Right ventricle myocardium superior (tissue), 1 donor: ENCODE measurements at places on chromosomes 4 and X.

GRCh38 chr4:149199594-149199993 lies 616.0 kb downstream of the IQCM start:
- DNase-seq, result no peak

DNA sequence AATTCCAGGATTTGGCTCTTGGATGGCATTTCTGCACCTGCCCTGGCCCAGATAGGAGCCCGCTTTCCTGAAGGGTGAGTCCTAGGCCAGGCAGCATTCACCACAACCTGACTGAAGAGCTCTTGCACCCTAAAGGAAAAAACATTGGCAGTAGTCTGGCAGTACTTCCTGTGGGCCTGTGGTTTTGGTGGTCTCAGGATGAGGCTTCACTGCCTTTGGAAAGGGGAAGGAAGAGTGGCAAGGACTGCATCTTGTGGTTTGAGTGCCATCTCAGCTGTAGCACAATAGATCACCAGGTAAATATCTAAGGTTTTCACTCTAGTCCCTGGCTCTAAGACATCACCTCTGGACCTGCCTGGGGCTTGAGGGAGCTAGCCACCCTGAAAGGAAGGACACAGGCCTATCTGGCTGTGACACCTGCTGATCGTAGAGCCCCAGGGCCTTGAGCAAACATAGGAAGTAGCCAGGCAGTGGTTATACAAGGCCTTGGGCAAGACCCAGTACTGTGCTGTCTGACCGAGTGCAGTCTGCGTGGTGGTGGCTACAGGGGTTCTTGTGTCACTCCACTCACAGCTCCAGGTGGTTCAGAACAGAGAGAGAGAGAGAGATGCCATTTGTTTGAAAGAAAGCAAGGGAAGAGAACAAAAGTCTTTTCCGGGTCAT lies 28.5 kb upstream of the PRRG1 start:
- no peak for DNase-seq

DNA sequence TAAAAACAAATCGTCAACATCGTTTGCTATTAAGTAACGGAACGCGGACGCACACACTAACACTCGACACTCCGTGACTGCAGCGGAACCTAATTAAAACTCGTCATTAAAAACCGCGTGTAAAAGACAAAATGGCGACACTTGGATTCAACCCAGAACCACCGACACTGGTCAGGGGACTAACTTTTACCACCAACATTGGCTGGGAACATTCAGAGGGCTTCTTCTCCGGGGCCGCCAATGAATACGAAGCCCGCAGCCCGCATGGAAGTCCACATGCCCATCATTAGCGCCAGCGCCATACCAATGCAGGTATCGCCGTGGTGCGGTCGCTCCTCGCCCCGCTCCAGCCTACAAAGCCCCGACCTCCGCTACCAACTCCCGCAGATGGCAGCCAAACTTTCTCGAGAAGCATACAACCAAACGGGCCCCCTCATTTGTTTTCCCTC lies 498 bp downstream of the RBMX start:
- peak; percentile 41 for DNase-seq

GRCh38 chr4:94701631-94702300 lies 56.0 kb upstream of the BMPR1B start:
- DNase-seq, result no peak

GRCh38 chr4:27040356-27040755 lies 179.7 kb downstream of the STIM2 start:
- DNase-seq, result no peak
